ENCODE measurements at places on chromosomes 13 and 19.

DNA sequence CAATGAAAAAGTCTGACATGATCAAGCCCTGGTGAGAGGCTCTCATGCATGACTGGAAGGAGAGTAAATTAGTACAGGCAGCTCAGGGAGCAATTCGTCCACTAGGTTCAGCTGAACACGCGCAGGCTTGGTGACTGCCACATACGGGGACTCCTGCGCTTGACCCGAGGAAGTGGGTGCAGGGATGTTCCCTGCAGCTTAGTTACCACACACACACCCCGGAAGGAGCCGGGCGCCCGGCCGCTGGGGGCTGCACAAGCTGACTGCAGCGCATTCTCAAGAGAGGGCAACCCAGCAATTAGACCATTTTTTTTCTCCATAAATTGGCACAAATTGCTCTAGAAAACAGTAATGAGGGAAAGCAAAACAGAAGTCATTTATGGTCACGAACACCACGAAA lies 23.0 kb upstream of the MIER2 start:
- DNase-seq = no peak

- DNase-seq = no peak
Measured at GRCh38 chr19:18110609-18111232, 13.1 kb downstream of the MAST3 start.

DNA sequence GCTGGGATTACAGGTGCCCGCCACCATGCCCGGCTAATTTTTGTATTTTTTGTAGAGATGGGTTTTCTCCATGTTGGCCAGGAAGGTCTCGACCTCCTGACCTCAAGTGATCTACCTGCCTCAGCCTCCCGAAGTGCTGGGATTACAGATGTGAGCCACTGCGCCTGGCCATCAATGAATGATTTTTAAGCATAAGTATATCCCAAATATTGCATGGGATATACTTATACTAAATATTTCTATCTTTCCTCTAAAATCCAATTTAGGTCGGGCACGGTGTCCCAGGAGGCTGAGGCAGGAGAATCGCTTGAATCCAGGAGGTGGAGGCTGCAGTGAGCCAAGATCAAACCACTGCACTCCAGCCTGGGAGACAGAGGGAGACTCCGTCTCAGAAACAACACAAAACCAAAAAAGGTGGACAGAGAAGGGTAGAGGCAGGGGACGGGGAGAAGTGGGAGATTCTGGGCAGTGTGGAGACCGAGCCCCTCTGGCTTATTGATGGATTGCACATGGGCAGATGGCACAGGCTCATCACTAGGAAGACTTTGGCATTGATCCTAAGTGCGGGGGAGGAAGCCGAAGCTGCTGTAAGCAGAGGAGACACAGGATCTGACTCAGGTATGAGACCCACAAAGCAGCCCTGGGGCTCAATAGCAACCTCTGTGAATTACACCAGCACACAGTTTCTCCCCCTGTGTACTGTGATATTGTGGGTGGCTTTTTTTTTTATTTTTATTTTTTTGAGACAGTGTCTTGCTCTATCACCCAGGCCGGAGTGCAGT lies 13.5 kb downstream of the ARRDC5 start:
- DNase-seq = peak; percentile 82

DNA sequence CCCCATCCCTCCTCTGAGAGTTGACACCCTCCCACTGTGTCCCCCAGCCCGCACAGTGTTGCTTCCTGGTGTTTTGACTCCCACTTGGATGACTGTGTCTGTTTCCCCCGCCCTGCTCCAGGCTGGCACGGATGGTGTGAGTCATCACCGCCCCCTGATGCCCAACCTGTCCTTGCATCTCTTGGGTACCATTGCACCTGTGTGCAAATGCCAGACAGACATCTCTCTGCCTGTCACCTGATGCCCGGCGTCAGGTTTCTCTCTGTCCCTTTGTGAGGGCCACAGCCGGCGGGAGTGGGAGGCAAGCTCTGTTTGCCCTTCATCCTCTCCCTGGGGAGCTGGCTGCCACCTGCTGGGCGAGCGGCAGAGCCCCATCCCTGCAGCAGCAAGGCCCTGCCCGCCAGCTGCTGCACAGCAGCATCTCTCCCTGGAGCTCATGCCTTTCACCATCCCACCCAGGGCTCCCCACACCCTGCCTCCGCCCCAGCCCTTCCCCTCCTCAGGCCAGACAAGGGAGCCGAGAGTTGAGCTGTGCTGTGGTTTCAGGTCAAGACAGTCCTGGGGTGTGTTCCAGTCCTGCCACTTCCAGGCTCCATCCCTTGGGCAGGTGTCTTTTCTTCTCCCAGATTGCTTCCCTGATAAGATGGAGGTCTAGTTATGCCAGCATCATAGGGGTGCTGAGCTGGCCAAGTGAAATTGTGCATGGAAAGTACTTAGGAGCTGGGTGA lies 29.7 kb downstream of the NKPD1 start:
- DNase-seq = no peak

GRCh38 chr13:102097708-102098107 lies 304.1 kb downstream of the FGF14 start:
- DNase-seq = no peak

DNA sequence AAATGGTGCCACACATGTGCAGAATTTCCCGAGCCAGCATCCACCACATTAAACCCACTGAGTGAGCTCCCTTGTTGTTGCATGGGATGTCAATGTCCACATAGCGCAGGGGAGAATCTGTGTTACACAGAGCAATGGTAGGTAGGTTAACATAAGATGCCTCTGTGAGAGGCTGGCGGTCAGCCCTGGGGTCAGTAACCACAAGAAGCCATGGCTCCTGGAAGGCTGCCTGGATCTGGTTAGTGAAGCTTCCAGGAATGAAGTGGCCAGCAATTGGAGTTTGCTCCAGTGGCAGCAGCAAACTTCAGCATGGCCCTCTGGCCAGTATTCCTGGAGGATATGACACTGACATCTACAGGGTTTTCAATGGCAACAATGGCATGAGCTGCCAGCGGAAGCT lies 37.0 kb upstream of the PCDH9 start:
- no peak for DNase-seq

DNA sequence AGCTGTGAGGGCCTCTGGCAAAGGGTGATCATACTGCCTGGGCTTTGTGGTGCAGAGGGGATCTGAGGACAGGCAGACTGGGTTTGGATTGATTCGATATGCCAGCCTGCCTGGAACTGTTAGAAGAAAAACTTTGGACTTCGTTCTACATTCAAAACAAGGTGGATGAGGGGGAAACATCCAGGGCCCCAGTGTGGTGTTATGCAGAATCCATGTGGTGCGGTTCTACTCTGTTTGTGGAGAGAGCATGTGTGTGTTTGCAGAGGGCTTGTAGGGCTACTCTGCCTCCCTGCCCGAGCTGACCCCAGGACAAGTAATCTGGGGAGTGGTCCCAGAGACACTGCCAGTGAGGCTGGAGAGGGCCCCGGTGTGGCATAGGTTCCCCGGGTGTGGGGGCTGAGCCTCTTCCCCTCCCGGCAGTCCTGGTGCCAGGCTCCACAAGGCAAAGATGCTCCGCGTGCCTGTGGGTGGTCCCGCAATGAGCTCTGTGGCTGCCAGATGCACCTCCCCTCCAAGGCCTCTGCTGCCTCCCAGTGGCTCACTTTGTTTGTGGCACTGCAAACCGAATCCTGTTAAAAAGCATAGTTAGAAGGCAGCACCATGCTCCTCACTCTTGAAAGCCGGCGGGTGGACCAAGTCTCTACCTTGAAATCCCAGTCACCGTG lies 22.3 kb upstream of the TFDP1 start:
- DNase-seq = no peak

DNA sequence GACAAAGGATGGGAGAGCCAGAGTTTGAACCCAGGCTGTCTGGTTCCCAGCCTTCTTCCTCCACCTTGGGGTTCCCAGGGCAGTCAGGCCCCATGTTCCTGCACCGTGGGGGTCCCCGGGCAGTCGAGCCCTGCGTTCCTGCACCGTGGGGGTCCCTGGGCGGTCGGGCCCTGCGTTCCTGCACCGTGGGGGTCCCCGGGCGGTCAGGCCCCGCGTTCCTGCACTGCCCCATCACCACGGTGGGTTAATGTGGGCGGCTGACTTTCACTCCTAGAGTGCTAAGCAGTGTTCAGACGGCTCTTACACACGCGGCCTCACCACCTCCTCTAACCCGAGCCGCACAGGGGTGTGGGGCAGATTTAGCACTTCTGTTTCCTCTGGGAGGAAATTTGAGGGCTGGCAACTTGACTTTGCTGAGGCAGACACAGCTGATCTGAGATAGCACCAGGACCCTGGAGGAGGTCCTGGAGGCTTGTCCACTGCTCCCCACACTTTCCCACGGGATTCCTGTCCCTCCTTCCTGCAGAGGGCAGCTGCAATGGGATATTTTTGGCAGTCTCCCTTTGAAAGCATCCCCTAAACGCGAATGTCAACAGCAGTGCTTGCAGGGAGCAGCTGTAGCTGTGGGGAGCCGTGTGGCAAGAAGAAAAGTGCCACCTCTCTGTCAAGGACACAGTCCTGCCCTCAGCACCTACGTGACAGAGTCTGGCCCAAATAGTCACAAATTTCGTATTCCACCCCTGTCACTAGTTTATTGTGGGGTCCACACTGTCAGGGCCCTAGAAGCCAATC lies 239.4 kb downstream of the TEX29 start:
- no peak for DNase-seq

DNA sequence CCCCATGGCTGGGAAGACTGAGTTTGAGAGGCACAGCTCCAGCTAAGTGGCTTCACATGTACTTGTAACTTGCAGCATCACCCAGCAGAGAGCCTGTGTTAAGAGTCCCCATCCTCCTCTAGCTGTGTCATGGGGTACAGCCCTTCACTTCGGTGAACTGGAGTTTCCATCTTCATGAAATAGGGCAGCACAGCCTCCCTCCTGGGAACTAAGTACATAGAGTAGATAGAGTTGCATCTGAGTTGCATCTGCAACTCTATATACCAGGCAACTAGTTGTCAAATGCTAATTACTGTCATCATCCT lies 1.2 kb downstream of the PRDX2 start:
- DNase-seq = no peak

DNA sequence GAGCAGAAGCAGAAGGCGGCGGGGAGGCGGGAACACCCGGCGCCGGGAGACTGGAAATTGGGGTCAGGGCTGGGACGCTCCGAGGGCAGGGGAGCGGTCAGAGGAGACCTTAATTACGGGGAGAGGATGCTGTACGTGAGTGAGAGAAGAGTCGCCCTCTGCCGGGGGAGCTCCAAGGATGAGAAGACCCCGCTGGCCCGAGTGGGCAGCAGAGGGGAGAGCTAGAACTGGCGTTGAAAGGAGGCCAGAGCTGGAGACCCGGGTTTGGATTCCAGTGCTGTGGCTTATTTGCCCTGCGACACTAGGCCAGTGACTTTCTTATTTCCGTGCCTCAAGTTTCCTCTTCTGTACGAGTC lies 536 bp downstream of the FAM32A start:
- no peak for DNase-seq

DNA sequence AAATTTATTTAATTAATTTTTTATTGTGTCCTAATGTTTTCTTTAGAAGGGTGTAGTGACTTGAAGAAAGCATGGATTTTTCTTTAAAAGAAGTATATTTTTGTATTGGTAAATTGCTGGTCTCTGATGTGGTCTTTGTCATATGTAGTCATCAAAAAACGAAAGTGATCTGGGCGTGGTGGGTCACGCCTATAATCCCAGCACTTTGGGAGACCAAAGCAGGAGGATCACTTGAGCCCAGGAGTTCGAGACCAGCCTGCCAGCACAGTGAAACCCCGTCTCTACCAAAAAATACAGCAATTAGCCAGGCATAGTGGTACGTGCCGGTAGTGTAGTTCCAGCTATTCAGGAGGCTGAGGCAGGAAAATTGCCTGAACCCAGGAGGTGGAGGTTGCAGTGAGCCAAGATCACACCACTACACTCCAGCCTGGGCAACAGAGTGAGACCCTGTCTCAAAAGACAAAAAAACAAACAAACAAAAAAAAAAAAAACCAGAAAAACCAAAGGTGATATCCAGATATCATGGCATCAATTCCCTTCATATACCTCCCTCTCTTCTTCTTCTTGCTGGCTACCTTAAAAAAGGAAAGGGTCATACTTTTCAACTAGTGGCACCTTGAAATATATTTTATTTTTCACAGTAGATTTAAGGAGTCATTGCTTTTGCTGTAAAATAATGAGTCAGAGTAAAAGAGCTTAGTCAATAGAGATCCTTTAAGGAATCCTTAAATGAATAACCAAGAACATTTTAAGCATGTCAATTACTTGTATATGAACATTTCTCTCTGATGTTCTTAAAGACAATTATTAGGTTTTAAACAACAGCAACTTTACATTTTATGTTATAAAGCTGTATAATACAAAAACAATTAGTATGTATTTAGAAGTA lies 19.9 kb downstream of the KCTD4 start:
- DNase-seq = no peak

GRCh38 chr13:29547153-29547552 lies 48.3 kb downstream of the SLC7A1 start:
- DNase-seq = no peak

DNA sequence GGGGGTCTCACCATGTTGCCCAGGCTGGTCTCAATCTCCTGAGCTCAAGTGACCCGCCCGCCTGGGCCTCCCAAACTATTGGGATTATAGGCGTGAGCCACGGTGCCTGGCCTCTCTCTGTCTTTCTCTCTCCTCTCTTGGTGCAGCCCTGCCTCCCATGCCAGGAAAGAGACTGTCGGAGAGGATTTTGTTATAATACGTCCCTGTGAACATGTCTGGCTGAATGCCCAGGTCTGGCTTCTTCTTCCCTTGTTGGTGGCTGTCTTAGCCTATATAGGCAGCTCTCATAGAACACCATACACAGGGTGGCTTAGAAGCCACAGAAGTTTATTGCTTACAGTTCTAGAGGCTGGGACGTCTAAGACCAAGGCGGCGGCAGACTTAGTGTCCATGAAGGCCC lies 46.4 kb downstream of the PEX11G start:
- DNase-seq = no peak

DNA sequence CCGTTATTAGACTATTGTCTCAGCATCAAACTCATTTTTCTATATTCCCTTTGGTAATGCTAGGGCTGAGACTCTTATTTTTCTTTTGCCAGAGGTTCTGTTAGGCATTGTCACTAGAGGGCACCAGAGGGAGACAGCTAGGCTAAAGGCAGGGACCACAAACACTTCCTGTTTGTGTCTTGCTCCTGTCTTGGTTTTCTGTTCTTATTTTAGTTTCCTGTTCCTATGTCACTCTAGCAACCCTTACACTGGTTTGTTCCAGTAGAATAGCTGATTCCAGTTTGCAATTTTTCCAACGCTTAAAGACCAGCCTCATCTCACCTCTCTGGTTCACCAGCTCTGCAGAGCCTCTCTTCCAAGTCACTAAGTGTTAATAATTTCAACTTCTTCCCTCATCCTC lies 772.0 kb downstream of the DIAPH3 start:
- peak; percentile 26 for DNase-seq

GRCh38 chr19:51491586-51491985 lies 10.0 kb downstream of the SIGLEC12 start:
- no peak for DNase-seq

GRCh38 chr19:1632462-1633268 lies 19.8 kb downstream of the TCF3 start:
- DNase-seq = no peak

Data from HS-5 (cell line).